Stimulated activated CD4-positive, alpha-beta T cell treated with anti-CD3 and anti-CD28 coated beads, Interleukin-4, amount 100 ng/mL, for 4 hours (primary cell): ENCODE measurements at places on chromosomes 7 and 10.

- no peak for DNase-seq
These were observed 736.2 kb downstream of the INHBA start for GRCh38 chr7:40966693-40967092.

DNA sequence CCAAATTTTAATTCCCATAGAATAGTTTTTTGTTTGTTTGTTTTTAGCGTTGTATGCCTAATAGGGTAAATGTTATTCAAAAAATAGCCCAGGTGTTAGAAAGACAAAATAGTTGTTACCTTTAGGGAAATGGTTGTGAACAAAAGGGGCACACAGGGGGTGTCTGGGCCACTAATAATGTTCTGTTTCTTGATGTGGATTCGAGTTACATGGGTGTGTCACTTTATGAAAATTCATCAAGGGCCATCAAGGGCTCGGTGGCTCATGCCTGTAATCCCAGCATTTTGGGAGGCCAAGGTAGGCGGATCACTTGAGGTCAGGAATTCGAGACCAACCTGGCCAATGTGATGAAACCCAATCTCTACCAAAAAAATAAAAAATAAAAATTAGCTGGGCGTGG is 531.8 kb upstream of the C7orf33 start:
- no peak for DNase-seq

DNA sequence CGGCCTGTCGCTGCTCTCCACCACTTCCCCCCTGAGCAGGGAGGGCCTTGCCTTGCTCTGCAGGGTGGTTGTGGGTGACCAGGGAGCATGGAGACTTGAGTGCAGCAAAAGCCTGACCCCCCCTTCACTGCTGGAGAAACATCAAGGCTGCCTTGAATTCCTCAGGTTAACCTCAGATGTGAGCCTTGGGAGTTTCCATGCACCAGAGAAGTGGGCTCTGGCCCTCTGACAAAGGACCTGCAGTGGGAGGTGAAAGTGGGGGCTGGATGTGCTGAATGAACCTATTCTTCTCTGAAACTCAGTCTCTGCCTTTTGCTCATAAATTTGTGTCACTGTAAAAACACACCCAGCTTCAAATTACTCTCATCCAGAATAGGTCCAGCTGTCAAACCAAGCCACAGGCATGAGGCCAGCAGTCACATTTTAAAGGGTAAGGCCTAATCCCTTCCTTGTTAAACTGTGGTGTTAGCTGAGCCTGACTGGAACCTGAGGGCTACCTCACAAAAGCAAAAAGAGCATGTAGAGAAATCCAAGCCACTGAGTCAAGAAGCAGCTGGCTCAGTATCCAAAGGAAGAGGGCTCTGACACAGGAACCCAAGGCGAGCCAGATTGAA is 356.8 kb downstream of the CCSER2 start:
- no peak for DNase-seq

DNA sequence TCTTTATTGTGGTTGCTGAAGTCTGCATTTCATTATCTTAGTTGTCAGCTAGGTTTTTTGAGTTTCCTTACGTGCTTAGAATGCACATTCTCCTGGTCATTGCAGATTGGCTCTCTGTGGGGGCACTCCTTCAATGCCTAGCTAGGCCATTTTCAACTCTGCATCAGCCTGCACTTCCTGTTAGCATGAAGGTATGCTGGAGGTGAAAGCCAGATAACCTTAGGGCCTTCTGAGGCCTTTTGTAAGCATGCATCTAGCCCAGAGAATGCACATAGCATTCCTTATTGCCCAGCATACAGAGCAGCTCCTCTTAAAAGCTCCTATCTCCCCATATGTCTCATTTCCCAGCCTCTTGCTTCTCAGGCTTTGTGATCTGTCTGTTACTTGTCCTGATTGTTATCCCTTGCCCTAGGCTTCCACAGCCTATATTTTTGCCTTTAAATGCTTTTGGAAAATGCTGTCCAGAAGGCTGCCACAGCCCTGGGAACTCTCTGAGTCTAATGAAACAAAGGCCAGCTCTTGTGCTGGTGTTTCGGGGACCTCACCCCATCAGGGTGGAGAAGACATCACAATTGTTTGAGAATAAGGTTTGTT is 108.1 kb upstream of the IGFBP3 start:
- DNase-seq = no peak

DNA sequence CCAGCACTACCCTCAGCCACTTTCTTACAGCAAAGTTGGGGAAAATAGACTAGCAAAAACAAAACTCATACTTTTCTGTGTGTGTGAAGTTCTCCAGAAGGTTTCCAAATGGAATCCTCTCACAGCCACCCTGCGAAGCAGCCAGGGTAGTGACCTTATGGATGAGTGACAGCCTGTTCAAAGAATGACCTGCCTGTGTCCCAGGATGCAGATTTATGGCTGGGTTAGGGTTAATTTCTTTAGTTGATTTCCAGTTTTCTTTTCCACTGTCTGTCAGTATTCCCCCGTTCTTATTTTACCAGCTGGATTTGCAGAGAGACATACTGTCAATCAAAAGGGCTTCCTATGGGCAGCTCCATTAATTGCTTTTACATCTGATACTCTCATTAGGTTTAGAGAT is 2.4 kb upstream of the SEMA4G start:
- no peak for DNase-seq

GRCh38 chr7:34425631-34426384 is 232.2 kb upstream of the NPSR1 start:
- DNase-seq = no peak

- DNase-seq = no peak
These were observed 111.5 kb downstream of the FOXL3 start for GRCh38 chr7:401495-401894.

- no peak for DNase-seq
These were observed 14.1 kb downstream of the FXYD4 start for GRCh38 chr10:43385412-43386004.

DNA sequence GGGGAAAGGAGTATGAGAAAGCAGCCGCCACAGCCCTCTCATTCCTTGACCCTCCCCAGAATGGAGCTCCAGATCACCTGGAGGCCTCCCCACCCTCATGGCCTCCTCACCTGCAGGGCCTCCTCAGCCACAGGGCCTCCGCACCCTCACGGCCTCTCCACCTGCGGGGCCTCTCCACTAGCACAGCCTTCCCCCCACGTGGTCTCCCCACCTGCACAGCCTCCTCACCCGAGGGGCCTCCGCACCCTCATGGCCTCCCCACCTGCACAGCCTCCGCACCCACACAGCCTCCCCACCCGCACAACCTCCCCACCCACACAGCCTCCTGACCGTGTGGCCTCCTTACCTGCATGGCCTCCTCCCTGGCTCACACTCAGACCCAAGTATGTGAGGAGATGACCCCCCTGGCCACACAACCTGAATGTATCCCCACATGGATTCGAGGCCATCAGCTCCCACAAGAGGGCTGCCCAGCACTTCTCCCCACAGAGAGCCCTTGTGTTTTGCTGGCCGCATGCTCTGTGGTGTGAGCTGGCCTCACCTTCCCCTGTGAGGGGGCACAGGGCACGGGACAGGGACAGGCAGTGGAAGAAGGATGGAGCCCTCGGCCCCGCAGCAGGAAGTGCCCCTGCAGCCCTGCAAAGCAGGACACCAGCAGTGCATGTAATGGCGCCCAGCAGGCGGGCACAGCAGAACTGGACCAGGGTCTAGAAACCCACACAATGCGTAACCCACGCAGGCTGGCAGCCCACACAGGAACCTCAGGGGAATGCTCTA is 3.1 kb downstream of the DIP2C start:
- DNase-seq = no peak

GRCh38 chr10:102017295-102017694 is 38.7 kb downstream of the ARMH3 start:
- no peak for DNase-seq

DNA sequence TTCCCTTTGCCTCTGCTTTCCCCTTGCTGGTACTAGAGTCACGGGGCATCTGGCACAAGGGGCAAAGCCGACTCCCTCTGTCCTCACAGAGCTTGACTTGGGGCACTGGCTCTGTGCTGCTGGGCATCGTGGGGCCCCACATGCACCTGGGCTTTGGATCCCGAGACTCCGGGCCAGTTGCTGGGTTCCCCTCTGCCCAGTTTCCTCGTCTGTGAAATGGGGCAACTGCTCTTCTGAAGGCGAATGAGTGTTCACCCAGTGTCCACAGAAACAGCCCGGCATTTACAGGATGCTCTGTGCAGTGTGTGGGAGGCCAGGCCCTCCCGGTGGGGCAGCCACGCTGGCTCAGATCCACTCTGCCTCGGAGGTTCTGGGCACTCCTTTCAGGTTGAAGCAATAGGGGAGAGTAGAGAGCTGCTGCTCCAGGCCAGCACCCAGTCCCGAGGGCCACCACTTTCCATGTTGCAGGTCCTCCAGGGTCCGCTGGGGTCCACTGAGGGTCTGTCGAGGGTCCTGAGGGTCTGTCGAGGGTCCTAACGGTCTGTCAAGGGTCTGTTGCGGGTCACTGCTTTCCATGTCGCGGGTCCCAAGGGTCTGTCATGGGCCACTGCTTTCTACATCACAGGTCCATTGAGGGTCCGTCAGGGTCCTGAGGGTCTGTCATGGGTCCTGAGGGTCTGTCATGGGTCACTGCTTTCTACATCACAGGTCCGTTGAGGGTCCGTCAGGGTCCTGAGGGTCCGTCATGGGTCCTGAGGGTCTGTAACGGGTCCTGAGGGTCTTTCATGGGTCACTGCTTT is 103.6 kb downstream of the VIPR2 start:
- DNase-seq = no peak

DNA sequence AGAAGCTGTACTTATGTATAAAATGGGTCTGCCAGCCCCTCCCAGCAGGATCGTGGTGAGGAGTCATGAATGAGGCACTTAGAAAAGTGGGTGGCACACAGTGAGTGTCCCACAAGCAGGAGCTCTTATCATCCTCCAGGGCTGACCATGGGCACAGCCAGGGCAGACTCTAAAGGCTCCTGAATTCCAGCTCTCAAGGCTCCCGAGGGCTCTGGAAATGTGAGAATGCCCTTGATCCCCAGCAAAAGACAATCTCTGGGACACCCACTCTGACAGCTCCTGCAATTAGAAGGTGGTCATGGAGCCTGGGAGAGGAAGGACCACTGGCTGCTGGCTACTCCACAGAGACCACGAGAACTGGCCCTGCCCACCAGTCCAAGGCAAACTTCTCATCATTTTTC is 1.6 kb downstream of the VSTM4 start:
- no peak for DNase-seq

DNA sequence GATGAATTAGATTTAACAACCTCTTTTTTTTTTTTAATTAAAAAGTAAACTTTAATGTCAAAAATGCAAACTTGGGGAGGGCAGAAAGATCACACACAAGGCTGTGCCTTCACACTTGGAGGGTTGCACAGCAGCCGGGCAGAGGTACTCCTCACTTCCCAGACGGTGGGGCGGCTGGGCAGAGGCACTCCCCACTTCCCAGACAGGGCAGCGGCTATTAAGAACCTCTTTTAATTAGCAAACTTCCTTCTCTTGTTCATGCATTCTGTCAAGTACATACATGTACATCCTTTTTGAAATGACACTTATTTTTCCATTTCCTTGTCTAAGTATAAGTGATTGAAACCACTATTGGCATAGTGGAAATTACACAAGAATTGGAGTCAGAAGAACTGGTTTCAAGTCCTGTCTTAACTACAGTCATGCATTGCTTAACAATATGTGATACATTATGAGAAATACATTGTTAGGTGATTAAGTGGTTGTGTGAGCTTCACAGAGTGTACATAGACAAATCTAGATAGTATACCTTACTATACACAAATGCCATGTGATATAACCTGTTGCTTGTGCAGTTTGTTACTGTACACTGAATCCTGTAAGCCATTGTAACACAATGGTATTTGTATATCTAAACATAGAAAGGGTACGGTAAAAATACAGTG is 26.5 kb downstream of the BTRC start:
- no peak for DNase-seq

- DNase-seq = no peak
These were observed 133.7 kb upstream of the CTBP2 start for GRCh38 chr10:125294109-125294508.

GRCh38 chr10:12663863-12664262 is 314.5 kb downstream of the CAMK1D start:
- DNase-seq = no peak

DNA sequence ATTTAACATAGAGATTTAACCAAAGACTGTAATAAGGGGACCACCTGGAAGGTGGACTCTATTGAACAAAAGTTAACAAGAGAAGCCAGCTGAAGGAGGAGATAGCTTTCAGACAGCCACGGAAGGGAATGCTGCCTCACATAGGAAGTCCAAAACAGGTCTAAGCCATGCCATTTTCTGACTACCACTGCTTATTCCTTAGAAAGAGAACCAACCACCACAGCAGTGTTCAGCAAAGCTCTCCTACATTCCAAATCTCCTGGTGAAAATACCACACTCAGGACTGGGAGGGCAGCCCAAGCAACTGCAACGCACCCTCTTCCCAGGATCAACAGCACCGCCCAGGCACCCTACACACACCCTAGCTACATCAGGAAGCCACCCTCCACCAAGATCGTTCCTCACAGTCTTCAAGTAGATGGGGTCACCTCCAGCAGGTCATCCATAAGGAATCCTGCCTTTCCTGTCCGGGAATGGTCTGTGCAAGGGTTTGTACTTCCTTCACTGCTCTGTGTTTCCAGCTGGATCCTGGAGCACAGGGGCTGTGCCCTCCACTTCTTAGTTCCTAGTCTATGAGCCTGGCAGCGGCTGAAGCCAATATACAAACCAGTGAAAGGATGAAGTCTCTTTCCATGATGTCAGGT is 2.5 kb downstream of the KIAA1549 start:
- DNase-seq = no peak
